Germinal center (tissue), 1 donor: ENCODE measurements at places on chromosomes 2 and 18.

DNA sequence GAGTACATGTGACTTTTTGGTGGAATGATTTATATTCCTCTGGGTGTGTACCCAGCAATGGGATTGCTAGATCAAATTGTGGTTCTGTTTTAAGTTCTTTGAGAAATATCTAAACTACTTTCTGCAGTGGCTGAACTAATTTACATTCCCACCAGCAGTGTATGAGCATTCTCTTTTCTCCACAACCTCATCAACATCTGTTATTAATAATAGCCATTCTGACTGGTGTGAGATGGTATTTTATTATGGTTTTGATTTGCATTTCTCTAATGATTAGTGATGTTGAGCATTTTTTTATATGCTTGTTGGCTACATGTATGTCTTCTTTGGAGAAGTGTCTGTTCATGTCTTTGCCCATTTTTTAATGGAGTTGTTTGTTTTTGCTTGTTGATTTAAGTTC lies 267.4 kb upstream of the NT5C1B start:
- no peak for DNase-seq

DNA sequence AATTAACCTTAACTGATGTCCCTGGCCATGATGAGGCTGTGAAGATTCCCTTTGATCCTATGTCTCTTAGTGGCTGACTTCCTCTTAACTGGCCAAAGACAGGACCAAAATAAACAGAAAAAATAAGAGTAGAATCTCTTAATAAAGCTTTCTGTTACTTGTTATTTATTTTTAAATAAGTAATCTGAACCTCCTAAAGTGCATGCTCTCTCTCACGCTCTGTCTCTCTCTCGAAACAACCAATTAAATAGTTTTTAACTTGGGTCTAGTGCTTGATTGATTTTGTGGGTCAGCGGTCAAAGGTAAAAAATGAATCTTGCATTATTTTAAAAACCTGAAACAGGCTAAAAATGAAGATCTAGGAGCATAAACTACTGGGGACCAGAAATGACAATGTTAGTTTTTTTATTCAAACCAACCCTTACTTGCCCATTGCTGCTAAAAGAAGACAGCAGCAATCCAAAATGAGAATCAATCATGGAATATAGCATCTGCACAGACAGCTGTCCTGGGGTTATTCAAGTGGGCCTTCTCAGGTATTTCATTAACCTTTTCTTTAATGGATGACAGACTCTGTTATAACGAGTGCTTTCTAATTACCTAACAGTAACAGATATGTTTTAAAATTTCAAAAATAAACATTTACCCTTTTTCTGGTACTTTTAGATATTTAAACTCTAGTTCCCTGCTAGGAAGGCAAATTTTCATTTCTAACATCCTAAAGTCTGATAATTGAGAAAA lies 11.2 kb downstream of the GAREM1 start:
- no peak for DNase-seq

DNA sequence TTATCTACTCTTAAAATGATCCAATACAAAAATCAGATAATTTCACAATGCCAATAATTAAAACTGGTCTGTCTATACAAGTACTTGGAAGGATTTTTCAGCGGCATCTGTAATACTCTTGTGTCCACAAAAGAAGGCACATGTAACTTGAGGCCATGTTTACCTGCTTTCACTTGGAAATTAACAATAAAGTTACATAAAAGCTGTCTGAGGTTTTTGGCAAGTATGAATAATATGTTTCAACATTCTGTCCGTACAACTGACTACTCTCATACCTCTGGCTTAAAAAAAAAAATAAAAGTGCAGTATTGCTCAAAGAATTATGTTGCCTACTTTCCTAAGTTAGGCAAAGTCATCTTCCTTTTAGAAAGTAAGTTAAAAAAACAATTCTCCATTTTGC lies 253.6 kb downstream of the NBAS start:
- DNase-seq = no peak

GRCh38 chr18:77255426-77256105 lies 5.9 kb downstream of the GALR1 start:
- DNase-seq = no peak

GRCh38 chr2:81650048-81650971 lies 1345.8 kb upstream of the LRRTM1 start:
- DNase-seq = no peak

GRCh38 chr2:192195548-192196418 lies 1.1 kb upstream of the TMEFF2 start:
- DNase-seq = peak; percentile 3

DNA sequence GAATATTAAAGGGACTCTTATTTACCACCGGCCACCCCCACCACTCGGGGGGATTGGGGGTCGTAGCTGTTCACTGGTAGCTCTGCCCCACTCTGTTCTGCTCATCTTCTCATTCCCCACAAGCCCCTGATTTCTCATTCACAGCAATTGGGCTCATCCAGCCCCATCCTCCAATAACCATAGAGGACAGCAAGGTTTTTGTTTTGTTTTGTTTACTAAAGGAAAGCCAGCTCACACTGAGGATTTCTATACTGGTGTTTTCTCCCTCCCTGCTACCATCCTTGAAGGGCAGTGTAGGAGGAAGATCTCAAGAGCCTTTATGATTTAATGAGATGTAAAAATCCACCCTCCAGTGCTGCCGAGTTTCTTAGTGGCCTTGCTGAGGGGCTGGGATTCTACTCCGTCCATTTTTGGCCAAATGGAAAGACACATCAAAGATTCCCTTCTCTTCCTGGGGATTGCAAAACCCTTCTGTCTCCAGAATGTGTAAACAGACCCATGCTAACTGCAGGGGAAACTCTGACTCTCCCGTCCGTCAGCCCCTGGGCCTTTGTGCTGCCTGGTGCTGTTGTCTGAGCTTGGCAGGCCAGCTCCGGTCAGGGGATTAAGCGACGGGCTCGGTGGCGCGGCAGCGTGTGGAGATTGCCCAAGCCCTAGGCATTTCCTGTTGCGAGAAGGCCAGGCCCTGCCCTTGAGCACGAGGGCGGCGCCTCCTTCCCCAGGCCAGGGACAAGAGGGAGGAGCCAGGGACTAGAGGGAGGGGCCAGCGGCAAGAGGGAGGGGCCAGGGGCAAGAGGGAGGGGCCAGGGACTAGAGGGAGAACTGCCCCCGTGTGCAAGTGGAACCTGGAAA lies 165.0 kb downstream of the ANTXR1 start:
- no peak for DNase-seq

DNA sequence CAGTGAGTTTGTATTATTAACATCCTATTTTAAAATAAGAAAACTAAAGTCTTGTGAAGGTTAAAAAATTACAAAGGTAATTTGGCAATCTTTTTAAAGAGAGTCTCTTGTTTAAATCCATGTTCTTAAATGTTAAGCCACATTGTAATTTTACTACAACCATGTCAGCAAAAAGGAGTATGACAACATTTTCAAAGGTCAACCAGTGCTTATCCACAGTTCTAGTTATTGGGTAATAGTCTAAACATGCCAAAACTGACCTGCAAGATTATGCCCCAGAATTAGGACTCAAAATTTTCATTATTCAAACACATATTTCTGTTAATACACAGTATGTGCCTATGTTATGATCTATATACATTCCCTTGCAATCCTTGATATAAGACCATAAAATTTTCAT lies 1312.6 kb upstream of the CHAC2 start:
- no peak for DNase-seq

DNA sequence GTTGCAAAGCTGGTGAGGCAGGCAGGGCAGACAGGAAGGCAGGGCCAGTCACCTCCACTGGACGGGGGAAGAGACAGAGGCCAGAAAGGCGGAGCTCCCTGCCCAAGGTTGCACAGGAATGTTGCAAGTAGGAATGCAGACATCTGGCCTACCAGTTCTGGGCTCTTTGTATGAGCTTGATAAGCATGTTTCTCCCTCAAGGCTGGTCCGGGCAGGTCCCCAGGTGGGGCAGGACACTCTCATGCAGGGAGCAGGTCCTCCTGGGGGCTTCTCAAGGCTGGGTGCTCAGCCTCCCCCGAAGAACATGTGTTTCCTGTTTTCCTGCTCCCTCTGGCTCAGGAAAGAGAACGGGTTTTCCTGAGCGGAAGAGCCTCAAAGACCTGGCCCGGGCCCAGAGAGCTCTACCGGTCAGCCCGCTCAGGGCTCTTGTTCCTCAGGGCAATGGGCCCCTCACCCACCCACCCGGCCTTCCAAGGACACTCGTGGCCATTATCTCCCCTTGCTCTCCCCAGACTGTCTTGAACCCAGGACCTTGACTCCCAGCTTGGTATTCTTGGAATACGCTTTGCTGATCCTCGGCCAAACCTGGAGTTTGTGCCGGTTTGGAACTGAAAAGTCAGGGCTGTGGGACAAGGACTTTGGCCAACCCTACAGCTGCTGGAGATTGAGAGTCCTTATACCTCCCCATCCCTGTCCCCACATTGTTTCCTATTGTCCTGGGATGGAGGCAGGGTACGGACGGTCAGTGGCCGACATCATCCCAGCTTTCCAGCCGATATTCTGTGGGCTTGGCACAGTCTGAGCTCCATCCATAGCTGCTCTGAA lies 87.7 kb upstream of the HAAO start:
- no peak for DNase-seq

DNA sequence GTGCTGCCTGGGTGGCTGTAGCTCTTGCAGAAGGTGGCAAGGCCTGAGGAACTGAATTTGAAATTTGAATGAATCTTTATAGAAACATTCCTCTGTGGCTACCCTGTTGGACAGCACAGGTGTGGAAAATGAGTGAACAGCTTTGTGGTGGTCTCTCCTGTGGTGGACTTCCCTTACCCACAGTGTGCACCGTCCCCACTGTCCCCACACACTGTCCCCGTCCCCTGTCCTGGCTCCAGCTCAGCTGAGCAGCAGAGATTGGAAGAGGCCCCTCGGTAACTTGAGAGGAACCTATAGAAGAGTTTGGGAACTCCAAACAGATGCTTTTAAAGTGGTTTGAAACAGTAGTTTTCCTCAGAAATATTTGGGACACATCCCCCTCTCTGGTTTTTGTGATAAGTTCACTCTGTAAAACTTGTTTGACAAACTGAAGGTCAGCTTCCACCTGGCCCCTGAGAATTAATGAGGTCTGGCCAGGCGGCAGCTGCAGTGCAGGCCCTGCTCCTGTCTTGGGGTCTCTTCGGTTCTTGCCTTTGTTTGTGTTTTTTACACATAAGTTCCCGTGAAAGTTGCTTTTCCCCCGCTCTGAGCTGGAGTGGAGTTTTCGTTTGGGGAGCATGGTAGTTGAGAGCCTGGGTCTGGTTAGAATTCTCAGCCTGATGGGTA lies 63.2 kb downstream of the ASAP2 start:
- DNase-seq = no peak

DNA sequence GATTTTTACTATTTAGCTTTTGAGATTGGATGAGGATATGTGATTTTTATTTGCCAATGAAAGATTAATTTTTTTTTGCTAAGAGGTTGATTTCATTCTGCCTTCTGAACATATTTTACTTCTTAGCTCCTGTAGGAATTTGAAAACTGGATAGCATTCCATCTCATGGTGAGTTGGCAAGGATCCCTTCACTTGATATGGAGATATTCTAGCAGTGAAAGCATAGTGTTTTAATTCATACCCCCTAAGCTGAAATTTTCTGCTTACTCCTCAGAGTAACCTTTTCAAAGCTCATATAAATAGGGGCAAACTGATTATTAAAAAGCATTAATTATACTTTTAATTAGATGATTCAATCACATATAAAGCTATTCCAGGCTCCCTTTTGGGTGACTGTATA lies 61.0 kb upstream of the KCNJ3 start:
- no peak for DNase-seq

GRCh38 chr2:230348787-230349186 lies 21.8 kb downstream of the SP140L start:
- DNase-seq = no peak

DNA sequence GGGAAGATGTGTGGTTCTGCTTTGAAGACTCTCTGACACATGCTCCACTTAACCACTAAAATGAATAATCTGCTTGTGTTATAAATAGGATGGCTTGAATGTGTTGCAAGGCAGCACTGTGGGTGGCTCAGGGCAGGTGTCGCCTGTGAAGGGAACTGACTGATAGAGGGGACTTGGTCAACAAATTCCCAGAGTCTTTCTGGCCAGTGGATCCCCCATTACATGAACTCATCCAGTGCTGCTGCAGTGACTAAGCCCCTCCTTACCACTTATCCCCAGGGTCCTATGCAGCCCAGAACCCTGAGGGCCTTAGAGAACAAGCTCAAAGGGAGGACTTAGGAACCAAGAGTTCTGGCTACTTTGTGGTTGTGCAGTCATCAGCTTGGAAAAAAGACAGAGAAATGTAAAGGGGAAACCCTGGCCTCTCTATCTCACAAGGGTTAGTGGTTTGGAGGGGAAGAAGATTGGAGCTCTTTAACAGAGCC lies 226.2 kb upstream of the TNP1 start:
- no peak for DNase-seq

DNA sequence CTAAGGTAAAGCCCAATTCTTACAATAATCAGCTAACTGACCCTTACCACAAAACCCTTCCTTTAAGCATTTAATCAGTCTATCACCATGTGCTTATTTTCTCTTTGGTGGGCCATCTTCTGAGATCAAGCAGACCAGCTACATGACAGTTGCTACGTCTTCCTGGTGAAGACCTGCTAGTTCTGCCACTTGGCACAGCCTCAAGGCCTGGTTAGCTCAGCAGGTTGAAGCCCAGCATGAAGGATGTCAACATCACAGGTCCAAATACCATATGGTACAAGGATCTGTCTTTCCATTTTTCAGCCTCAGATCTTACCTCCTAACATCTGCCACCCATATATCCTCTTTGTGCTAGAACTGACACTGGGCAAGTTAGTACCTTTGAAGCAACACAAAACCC lies 636.9 kb downstream of the LRP1B start:
- no peak for DNase-seq

GRCh38 chr2:160596441-160596840 lies 102.8 kb upstream of the RBMS1 start:
- DNase-seq = no peak

DNA sequence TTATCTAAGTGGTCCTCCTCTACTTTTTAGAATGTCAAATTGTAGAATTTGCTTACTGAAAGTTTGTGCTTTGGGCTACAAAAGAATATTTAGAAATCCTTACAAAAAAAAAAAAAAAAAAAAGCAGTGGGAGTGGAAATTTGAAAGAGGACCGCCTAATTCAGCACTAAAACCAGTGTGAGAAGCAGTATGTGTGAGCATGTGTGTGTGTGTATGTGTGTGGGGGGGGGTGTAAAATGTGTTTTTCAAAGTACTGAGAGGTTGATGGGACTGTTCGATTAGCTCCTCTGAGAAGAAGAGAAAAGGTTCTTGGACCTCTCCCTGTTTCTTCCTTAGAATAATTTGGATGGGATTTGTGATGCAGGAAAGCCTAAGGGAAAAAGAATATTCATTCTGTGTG lies at the start of gene VIT:
Gene VIT (plus strand): TSS at position 175 of the 400 bp plus-strand sequence. CDS start 19,664 bp downstream, outside the sequence.
- DNase-seq = no peak

GRCh38 chr18:72986103-72986502 lies 118.3 kb upstream of the NETO1 start:
- DNase-seq = no peak
